Activated CD4-positive, alpha-beta T cell treated with anti-CD3 and anti-CD28 coated beads for 24 hours (primary cell): ENCODE measurements at places on chromosomes 1 and 21.

DNA sequence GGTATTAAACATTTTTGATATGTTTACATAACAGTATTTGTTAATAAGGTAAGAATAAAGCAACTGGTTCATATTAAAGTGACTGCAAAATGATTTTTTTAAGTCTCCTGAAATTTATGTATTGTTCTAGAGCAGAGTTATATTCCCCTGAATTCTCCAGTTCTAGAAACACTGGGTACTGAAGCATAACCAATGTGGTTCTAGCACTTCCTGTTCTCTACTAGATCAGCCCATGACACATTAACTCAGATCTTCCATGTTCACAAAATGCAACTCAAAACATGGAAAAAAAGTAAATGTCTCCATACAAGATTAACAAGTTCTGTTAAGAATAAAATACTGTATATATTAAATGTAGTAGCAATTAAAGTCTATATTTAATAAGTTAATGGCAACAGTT is 3.9 kb downstream of the NEGR1 start:
- DNase-seq: no peak

DNA sequence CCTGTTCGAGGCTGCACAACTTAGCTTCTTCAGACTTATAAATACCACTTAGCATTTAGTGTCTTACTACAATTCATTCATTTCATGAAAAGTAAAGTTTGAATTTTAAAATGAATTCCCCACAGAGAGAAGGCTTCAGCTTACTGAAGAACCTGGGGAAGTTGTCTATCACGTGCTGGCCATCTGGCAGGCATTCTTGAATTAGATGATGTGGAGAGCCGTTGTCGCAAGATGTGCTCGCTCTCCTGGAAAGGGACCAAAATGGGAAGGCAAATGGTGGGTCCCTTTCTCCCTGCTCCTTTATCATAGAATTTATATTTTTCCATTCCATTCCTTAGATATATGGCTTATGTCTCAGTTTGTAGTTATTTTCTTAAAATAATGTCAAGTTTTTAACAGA is 90.5 kb downstream of the CD247 start:
- no peak for DNase-seq

GRCh38 chr1:230109895-230110667 is 43.0 kb downstream of the GALNT2 start:
- peak; percentile 68 for DNase-seq

DNA sequence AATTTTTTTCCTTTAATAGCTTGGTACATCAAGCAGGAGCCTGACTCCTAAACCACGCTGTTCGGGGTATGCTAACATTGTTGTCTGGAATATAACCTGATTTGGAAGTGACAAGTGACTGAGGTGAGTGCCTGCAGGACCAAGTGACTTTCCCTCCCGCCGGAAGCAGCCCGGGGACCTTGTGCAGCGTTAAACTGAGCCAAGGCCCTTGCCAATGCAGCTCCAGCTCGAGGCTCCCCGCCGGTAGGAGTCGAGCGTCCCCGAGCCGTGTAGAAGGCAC is 716 bp upstream of the MTARC1 start:
- DNase-seq: no peak

- DNase-seq: no peak
These were observed 137.8 kb downstream of the KCNK2 start for GRCh38 chr1:215220346-215220745.

- no peak for DNase-seq
These were observed 858.7 kb downstream of the USP25 start for GRCh38 chr21:16588433-16588860.

DNA sequence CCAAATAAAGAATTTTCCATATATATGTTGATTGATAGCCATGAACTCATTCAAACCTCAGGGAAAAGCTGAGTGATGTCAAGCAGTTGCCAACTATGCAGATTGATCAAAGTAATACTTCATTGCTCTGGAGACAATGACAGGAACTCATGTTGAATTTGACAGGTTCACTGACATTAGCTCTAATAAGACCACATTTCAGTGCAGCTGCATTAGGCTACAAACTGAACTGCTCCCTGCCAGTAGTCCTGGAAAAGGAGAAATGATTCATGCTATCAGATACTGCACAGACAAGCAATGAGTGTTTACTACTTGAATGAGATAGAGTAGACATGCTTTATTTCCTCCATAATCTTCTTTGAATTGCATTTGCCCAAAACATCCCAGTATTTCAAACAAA is 948.4 kb downstream of the MRPL39 start:
- DNase-seq: no peak

DNA sequence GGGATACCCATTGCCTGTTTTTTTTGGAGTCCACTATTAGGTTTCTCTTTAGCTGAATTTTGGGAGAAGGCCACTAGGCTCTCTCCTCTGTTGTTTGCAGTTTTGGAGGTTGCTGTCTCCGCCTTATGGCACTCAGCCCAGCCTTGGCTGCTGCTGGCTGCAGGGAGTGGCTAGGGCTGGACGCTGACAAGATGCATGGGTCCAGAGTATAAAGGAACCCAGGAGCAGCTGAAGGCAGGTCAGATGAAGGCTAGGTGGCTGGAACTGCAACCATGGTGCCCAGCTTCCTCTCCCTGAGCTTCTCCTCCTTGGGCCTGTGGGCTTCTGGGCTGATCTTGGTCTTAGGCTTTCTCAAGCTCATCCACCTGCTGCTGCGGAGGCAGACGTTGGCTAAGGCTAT is at the start of gene CYP4B1:
Gene CYP4B1, plus strand, starts transcription at position 237 of the 400 bp plus-strand sequence. Its CDS starts 36 bp downstream, at position 273.
- no peak for DNase-seq

GRCh38 chr1:159296706-159297375 is 5.3 kb upstream of the FCER1A start:
- no peak for DNase-seq

DNA sequence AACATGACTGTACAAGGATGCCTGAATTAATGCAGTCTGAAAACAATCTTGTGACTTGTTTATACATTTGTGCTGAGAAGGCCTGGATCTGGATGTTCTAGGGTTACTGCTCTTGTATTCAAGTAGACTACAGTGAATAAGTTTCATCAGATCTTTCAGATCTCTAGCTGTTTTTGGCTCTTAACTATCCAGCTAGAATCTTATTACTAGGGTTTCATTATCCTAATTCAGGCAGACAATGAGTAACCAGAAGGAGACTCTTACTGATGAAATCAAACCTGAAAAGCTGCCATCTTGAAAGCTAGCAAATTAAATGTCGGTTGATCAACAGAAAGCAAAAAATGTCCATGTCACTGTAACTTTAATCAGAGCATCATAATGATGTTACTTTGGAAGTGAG is 112.5 kb upstream of the KCNK2 start:
- no peak for DNase-seq

DNA sequence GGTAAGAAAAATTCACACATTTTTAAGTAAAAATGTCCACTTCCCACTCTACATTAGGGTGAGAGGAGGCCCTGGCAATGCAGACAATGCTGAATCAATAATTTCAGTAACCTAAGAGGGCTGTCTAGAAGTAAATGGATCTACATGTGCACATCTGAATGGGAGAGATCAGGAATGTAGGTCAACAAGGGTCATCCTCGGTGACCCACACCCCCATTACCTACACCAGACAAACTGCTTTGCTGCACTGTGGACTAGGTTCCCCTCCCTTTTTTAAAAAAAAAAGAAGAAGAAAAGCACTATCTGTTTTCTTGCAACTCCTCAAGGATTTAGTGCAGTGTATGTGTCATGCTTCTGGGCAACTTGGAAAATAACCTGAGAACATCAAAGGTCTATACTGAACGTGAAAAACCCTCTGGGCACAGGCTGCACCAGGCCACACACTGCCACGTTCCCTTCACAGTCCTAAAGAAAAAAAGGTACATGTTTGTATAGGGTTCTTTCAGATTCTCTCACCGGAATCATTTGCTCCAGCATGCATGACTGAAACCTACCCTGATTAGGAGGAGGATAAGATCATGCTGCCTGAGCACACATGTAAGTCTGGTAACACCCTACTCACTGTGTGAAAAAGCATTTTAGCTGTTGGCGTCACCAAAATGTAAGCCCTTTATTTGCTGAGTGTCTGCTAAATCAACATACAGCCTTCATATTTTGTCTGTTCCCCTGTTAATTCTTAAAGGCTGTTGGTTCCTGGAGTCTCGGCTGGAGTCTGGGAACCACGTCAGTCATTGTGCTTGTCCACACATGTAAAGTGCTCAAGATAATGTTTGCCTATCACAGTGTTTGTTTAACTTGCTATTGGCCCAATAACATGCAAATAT is 341.0 kb downstream of the SMYD3 start:
- DNase-seq: no peak

DNA sequence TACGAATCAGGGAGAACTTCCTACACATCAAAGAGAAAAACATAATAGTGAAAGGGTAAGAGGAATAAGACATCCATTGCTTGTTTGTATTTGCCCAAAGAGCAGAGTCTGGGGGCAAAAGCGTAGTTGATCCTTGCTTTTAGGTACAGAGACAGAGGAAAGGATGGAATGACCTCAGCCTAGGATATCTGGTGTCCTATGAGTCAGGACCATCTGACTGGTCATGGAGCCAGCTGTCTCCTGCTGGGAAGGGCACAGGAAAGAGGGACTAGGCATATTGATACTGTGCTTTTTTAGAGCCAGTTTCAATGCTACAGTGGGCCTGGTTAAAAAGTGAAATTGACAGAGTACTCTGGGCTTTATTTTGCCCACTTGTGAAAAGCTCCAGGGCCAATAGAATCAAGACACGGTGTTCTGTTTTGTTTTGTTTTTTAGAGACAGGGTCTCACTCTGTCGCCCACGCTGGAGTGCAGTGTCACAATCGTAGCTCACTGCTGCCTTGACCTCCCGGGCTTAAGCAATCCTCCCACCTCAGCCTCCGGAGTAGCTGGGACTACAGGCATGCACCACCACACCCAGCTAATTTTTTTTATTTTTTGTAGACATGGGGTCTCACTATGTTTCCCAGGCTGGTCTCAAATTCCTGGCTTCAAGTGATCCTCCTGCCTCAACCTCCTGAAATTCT is 3.2 kb downstream of the PLEKHO1 start:
- DNase-seq: no peak

GRCh38 chr1:18661404-18662285 is 31.0 kb downstream of the PAX7 start:
- no peak for DNase-seq

DNA sequence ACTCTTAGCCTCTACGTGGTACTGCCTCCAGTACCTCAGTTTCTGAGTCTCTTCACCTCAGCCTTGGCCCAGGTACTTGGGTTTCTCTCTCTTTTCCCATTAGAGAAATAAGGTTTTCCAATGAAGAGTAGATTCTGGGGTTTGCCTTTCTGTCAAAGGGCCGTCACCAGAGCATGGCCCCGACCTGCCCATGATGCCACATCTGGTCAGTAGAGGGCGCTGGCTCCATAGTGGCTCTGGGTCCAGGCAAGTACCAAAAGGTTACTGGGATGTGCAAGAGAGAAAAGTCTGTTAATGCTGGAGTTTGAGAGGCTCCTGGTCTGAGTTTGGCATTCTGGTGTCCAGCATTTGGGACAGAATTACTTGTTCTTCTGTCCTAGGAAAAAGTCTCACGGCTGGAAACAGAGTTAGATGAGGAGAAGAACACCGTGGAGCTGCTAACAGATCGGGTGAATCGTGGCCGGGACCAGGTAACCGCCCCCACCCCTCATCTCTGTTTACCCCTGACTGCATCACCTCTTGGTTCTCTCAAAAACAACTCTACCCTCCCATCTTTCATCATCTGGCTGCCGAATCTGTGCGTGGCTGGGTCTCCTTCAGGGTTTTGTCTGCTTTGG is 5.3 kb upstream of the TUFT1 start:
- peak; percentile 63 for DNase-seq

GRCh38 chr1:202192770-202193613 is 607 bp upstream of the LGR6 start:
- DNase-seq: peak; percentile 32

GRCh38 chr1:11281518-11282331 is 8.7 kb downstream of the UBIAD1 start:
- DNase-seq: no peak

DNA sequence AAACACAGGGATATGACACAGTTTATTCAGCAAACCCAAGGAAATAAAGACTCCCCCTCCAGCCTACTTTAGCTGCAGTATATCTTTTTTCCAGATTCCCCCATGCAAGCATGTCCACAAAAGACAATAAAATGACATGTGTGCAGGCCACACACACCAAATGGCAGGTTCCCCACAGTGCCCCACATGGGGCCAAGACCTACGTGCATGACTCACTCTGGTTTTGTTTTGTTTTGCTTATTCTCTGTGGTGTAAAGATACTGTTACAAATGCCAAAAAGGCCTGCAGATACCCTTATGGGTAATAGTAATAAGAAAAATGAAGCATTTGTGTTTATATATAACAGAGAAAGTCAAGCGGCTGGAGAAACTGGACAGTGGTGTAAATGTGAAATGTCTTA is 71.6 kb downstream of the RD3 start:
- no peak for DNase-seq

- DNase-seq: no peak
These were observed 189.6 kb downstream of the SMYD3 start for GRCh38 chr1:246317332-246318035.

DNA sequence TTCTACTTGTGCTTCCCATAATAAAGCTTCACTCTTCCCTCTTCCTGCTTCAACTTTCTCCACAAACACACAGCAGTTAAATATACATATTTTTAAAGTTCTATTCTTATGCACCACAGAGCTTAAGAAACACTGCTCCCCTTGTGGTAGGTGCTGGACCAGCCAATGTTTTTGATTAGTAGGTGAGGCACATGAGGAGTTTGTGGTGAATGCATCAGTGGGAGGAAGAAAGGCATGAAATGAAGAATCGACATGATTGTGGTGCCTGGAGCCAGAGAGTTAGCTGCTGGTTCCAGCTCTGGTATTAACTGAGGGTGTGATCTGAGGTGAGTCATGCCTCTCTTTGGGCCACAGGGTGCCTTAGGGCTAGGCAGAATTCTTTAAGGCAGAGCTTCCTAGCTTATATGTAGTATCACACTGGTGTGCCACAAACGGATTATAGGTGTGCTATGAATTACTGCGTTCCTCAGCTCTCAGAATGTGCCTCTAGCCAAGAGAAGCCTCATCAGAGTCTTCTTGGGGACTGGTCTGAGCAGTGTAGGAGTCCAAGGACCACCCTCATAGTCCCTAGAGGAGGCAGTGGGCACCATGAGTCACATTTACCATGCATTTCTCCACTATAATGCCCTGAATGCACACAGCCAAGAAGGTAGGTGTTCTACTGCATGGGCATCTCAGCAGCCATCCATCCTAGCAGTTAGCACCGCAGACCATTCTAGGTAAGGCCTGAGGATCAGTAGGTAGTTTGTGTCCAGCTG is 97.4 kb upstream of the SGIP1 start:
- DNase-seq: peak; percentile 42

GRCh38 chr1:232174306-232174705 is 455.6 kb downstream of the SIPA1L2 start:
- no peak for DNase-seq
